NCI-H1092 (cell line): ENCODE measurements at places on chromosomes 5 and 9.

- no peak for DNase-seq
Measured at GRCh38 chr5:171369056-171369455, 18.6 kb upstream of the NPM1 start.

GRCh38 chr5:96463091-96463490 lies 30.0 kb upstream of the PCSK1 start:
- peak; percentile 40 for DNase-seq

DNA sequence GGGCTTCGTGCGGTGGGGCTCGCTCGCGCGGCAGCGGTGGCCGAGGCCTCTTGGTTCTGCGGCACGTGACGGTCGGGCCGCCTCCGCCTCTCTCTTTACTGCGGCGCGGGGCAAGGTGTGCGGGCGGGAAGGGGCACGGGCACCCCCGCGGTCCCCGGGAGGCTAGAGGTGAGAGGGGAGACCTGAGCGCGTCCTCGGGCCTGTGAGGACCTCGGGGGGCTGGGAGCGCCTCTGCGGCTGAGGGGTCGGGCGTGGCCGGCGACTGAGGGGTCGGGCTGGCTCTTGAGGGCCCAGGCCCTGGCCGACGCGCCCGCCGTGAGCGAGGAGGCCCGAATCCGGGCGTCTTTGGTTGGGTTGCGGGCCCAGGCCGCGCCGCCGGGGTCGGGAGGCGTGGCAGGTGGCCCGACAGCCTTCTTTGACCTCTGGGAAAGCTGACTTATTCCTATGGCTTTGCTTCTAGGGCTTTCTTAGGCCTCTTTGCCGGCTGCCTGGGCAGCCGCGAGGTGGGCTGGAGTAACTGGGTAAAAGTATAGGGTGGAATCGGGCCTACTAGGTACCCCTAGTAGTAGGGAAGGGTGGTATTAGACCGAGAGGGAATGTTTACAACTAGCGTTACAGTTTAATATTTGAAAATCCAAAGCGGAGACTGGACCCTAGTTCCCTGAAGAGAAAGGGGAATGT lies at the start of gene CANX:
TSS of gene CANX (plus strand) at position 33 of the 681 bp plus-strand sequence. CDS start 6,715 bp downstream, outside the sequence.
- no peak for DNase-seq

- no peak for DNase-seq
Measured at GRCh38 chr9:71984403-71984802, 73.0 kb downstream of the C9orf85 start.

DNA sequence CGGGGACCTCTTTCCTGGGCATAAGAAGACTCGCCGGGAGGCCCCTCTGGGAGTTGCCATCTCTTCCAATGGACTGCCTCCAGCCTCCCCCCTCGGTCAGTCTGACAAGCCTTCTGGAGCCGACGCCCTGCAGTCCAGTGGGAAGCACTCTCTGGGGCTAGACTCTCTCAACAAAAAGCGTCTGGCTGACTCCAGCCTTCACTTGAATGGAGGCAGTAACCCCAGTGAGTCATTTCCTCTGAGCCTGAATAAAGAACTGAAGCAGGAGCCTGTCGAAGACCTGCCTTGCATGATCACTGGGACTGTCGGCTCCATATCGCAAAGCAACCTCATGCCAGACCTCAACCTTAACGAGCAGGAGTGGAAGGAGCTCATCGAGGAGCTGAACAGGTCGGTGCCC lies 28.4 kb upstream of the LTC4S start:
- no peak for DNase-seq

- no peak for DNase-seq
Measured at GRCh38 chr5:135223404-135223803, 175.6 kb downstream of the MACROH2A1 start.

DNA sequence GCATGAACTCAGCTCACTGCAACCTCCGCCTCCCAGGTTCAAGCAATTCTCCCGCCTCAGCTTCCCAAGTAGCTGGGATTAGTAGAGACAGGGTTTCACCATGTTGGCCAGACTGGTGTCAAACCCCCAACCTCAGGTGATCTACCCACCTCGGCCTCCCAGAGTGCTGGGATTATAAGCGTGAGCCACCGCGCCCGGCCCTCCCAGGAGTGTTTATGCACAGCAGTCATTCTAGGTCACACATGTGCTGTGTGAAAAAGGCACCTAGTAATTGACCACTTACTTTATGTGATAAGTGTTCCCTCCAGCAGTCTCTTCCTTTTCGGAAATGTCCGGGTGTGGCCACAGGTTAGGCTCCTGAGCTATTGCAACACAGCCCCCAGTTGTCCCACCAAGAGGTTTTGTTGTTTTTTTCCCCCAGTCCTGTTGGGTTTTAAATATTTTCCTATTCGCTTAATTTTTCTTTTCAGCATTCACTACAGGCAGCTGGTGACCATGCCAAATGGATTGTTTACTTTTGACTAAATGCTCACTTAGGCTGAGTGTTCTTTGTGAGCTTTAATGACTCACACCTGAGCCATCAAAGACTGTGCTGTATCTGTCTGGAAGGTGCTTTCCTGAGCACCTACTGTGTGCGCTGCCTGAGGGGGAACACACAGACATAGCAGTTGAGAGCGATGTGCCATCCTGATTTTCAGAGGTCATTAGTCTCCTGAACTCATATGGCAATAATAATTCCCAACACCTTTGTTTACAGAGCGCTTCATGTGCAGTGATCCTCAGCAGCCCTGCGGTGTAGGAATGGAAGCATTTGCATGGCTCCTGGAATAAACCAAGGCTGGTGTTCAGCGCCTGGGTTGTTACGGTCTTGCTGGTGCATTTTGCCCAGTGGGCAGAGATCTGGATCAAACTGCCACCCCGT lies 94.3 kb downstream of the MVB12B start:
- DNase-seq, result peak; percentile 73

DNA sequence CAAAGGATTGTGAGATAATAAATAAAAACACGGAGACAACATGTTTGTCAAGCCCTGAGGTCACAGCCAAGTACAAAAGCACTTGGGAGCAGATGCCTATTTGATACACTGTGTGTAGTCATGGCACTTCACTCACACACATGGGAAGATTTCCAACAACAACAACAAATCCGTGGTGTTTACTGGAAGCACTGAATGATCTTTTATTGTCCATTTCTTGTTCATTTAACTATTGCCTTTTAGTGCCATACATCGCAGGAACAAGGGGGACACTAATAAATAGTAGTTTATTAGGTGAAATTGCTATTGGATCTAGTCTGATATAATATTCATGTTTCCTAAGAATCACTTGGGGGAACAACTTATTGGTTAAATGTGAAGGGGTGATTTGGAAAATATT lies 20.4 kb upstream of the GDNF start:
- no peak for DNase-seq

- no peak for DNase-seq
Measured at GRCh38 chr9:70255486-70255885, 3.3 kb upstream of the SMC5 start.

- no peak for DNase-seq
Measured at GRCh38 chr9:35366627-35367026, 123.3 kb upstream of the RUSC2 start.

GRCh38 chr9:5976674-5977397 lies 38.6 kb downstream of the RANBP6 start:
- no peak for DNase-seq

DNA sequence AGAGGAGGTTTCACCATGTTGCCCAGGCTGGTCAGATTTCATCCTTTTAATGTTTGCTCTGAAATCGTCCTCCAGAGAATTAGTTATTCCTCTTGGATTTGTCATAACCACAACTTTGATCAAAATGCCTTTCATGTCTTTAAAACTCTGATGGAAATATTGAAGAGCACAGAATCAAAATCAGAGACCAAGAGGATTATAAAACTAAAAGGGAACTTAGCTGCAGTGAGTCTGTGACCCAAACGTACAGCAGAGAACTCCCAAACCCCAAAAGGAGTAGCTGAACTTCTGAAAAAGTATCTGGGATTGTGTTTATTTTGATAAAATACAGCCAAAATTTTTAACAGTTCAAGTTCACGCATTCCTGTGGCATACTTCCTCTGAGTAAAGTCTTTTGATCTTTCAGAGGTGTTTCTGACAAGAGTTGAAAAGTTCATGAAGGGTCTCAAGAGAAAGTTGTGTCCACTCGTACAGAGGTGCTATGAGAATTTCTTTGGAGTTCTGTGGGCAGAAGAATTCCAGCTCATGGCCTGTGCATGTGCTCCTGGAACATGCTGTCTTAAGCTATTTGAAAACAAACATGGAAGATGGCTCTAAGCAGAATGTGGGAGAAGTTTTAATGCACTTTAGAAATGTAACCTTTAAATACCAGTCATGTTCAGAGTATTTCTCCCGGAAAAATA lies 124.0 kb downstream of the ESM1 start:
- DNase-seq, result no peak

DNA sequence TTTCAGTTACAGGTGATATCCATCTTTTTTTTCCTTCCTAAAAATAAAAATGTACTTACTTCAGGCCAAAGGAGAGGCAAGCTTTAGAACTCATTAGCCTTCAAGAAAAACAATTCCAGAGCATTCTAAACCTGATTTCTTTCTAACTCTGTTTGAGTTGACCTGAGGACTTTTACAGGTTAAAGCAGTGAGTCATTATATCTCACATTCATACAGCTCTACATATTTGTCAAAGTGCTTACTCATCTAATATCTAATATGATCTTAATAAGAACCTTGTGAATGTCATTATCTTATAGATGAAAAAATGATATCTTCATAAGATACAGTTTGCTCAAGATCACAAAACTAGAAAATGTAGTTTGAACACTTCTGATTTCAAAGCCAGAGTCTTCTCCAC lies 149.2 kb upstream of the CDKN2B start:
- DNase-seq, result no peak

DNA sequence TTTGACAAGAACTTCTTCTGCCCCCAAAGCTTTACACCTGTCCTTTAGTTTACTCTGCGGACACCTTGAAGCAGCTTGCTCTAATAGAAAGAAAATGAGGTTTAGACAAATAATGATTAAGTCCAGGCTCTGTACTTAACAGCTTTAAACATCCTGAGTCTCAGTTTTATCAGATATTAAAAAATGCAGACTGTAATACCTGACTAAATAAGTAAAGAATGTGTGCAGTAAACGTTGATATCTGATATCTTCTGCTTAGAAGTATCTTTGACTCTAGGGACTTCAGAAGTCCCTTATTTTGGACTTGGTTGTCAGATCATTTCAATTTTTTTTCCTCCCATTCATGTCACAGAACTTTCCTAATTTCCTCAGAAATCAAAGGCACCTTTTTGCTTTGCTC lies 1060.4 kb downstream of the CDH12 start:
- DNase-seq, result no peak

- DNase-seq, result peak; percentile 67
Measured at GRCh38 chr5:55146543-55147151, 13.3 kb upstream of the GPX8 start.

DNA sequence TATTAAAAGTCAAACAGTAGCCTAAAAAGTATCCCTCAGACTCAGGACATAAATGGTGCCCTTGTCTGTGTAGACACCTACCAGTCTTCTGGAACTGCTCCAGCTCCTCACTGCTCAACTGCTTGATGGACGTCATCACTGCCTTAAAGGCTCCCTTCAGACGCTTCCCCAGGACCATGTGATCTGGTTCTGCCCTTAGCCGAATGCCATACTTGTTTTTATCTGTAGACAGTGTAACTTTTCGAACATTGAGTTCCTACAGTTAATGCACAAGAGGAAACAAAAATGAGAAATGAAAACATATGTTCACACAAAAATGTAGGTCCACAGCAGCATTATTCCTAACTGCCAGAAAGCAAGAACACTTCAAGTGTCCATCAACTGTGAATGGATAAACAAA lies 46.2 kb downstream of the IARS1 start:
- DNase-seq, result no peak

GRCh38 chr9:71223953-71224538 lies 102.6 kb upstream of the TRPM3 start:
- no peak for DNase-seq

DNA sequence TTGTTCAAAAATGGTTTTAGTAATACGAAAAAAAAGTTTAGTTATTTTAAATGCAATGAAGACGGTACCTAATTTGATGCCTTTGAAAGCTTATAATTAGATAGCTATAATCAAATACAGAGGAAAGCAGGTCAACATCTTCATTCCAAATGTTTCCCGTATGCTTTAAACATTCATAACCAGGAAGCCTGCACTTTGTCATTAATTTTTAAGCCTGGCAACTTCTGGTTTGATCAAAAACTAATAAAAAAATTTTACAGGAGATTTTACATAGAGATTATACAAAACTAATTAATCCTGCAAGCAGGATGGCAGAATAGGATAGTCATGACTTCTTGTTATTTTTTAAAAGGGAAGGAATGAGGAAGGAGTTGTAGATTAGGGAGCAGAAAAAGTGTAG lies 353.0 kb downstream of the FBXL17 start:
- DNase-seq, result no peak

GRCh38 chr9:38642951-38643814 lies 22.8 kb upstream of the ANKRD18A start:
- DNase-seq, result no peak

DNA sequence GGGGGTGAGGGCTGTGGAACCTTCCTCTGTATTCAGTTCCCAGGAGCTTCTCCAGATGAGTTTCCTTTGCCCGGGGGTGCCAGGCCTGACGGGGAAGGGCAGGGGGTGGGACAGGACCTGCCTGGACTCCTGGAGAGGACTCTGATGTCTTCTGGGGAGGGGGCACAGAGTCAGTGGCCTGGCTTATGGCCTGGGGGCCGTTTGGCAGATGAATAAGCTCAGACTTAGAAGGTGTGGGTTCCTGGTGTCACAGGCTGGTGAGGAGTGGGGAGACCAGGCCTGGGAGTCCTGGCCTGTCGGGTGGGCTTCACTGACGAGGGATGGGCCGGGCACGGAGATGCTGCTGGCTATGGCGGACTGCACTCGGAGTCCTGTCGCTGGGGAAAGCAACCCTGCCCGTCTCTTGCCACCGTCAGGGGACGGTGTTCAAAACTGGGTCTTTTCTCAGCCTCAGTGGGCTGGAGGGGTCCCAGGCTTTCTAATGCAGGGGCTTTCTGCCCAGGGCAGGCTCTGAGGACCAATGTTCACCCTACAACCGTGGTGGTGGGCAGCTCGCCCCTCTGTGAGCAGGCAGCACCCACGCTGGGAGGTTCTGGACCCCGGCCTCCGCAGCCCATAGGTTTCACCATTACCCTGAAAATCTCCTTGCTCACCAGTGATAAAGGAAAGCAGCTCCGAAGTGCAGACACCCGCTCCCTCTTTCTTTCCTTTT lies 16.2 kb downstream of the COL5A1 start:
- DNase-seq, result no peak

GRCh38 chr5:60497706-60498500 lies 202.1 kb downstream of the DEPDC1B start:
- DNase-seq, result no peak
